ENCODE measurements at places on chromosomes 11 and 22. TPM values are rescaled to one million over a fixed set of nuclear protein-coding genes. Genes with fewer than 3 reads are reported as not detected.
A peak's percentile ranks its signal among the peaks of the same experiment; 100 is the strongest.

DNA sequence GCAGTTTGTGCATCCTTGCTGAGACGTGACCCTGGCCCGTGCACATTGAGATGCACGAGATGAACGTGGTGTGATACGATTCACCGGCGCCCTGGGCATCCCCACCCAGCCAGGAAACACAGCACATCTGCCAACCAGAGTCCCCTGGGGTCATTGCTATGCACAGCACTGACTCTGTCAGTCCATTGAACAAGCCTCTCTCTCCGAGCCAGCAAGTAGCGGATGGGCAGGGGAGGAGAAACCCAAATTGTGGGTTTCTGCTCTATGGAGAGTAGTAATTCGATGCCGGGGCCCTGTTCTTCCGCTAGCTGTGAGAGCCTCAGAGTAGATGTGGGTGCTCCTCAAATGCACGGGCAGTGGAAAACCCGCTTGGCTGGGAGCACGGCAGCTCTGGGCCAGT is 85.1 kb downstream of the ARHGAP8 start:
- H3K27ac ChIP-seq: no peak overlapping the region
- H3K36me3 ChIP-seq: no peaks in the 10 kb centered on the region
- no peak for DNase-seq
- no peak overlapping the region for H3K4me3 ChIP-seq
- H3K4me1 ChIP-seq: no peaks in the 10 kb centered on the region

DNA sequence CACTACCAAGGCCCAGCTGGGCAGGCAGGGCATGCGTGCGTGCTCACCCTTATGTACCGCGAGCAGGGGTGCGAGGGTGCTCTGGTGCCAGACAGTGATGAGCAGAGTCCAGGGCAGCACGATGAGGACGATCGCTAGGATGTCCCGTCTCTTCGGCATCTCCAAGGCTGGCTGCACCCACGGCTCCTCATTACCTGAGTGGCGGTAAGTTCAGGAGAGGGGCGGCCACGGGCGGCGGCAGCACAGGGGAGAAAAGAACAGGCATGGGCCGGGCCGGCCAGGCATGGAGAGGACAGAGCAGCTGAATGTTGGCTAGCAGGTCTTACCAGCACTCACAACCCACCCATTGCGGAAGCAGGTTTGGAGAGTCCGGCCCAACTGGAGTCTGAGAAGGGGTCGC is 24.5 kb downstream of the B3GAT1 start:
- H3K27me3 ChIP-seq: peaks cover 11% of the 10 kb centered on the region
- no peak for DNase-seq
- no peak overlapping the region for H3K4me3 ChIP-seq
- H3K36me3 ChIP-seq: no peaks in the 10 kb centered on the region

DNA sequence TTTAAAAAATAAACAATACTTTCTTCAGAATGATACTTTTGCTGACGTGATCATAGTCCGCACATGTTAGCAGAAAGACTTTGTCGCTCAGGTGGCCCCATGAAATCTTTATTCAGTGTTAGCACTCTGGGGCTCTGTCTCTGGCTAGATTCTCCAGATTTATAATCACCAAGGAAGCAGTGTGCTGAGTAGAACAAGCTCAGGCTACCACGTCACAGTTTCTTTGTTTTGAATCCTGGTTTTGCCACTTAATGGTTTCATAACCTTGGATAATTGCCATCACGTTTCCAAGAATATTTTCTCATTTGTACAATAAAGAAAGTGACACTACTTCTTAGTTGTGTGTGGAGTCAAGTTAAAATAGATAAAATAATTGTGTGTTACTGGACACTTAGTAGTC is 3.9 kb upstream of the MUC15 start:
- no peaks in the 10 kb centered on the region for H3K4me1 ChIP-seq
- H3K36me3 ChIP-seq: no peaks in the 10 kb centered on the region
- no peak overlapping the region for H3K27ac ChIP-seq
- no peaks in the 10 kb centered on the region for H3K27me3 ChIP-seq
- no peak overlapping the region for H3K4me3 ChIP-seq

NLRP6 gene
- 0.32 TPM for total RNA-seq

DNAJB13 gene
- 0.57 TPM for total RNA-seq

DNA sequence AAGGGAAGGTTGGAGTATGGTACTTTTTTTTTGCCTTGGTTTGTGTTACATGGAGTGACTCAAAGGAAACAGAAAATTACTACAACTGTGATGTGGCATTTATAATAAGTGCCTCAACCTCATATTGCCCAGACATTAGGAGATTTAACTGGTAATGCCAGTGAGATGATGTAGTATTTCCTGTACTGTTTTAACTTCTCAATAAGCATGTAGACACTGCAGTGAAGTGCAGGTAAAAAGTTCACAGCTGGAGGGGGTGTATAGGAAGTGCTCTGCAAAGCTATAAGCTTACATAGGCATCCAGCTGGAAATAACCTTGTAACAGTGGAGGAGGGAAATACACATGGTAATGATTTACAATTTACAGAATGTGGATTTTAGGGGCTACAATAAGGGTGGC is 138.2 kb upstream of the MTMR2 start:
- peak overlapping the region; percentile 94 for H3K27ac ChIP-seq
- no peaks in the 10 kb centered on the region for H3K27me3 ChIP-seq
- peaks cover 41% of the 10 kb centered on the region for H3K36me3 ChIP-seq
- peaks cover 81% of the 10 kb centered on the region for H3K4me1 ChIP-seq
- peak overlapping the region; percentile 42 for H3K4me3 ChIP-seq

PGA5 gene
- total RNA-seq: not detected

MTA2 gene
- 179 TPM for total RNA-seq

GRCh38 chr11:72069200-72069599 is 11.1 kb downstream of the NUMA1 start:
- no peak overlapping the region for H3K4me3 ChIP-seq
- peaks cover 46% of the 10 kb centered on the region for H3K4me1 ChIP-seq
- H3K27me3 ChIP-seq: no peaks in the 10 kb centered on the region
- H3K27ac ChIP-seq: no peak overlapping the region
- DNase-seq: no peak

- H3K36me3 ChIP-seq: peaks cover 53% of the 10 kb centered on the region
- peak within 1 kb of the TSS; percentile 100 for H3K4me3 ChIP-seq
- H3K4me1 ChIP-seq: peaks cover 32% of the 10 kb centered on the region
- DNase-seq: peak; percentile 98
- no peaks in the 10 kb centered on the region for H3K27me3 ChIP-seq
Measured at GRCh38 chr22:39319284-39320022, at the start of gene RPL3. TSS of gene RPL3 (minus strand) at chr22:39319623. CDS start at chr22:39319597, 26 bp downstream.

GRCh38 chr11:95692526-95693260 is 96.9 kb downstream of the FAM76B start:
- H3K4me1 ChIP-seq: peaks cover 21% of the 10 kb centered on the region
- peaks cover 22% of the 10 kb centered on the region for H3K36me3 ChIP-seq
- no peaks in the 10 kb centered on the region for H3K27me3 ChIP-seq
- DNase-seq: no peak
- H3K4me3 ChIP-seq: no peak overlapping the region
- H3K27ac ChIP-seq: no peak overlapping the region

GRCh38 chr11:106553304-106553703 is 465.0 kb downstream of the GUCY1A2 start:
- H3K36me3 ChIP-seq: no peaks in the 10 kb centered on the region
- no peaks in the 10 kb centered on the region for H3K27me3 ChIP-seq
- no peak for DNase-seq
- H3K27ac ChIP-seq: no peak overlapping the region
- H3K4me1 ChIP-seq: no peaks in the 10 kb centered on the region
- H3K4me3 ChIP-seq: no peak overlapping the region

CARNS1 gene
- 1.6 TPM for total RNA-seq

GRCh38 chr11:114401311-114401710 is 845 bp downstream of the RBM7 start:
- peaks cover 36% of the 10 kb centered on the region for H3K36me3 ChIP-seq
- H3K27ac ChIP-seq: peak overlapping the region; percentile 99
- H3K4me1 ChIP-seq: peaks cover 57% of the 10 kb centered on the region
- no peaks in the 10 kb centered on the region for H3K27me3 ChIP-seq

CNTF gene
- 3.4 TPM for total RNA-seq

DNA sequence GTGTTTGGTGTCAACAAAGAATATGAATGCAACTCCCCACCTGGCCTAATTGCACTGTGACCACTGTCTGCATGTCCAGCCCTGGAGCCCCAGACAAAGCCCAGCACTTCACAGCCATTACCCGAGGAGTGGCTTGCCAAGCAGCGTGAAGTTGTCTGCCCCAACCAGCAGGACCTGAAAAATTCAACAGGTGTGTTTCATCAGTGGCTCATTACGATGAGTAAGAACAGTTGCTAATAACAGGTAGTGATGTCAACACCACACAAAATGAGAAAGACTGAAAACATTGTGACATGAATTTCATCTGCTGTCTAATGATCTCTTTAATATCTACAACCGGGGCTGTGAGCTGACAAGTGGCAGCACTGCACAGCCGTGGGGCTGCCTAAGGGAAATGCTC is 10.3 kb downstream of the MRPL21 start:
- no peak overlapping the region for H3K4me3 ChIP-seq
- no peak for DNase-seq
- no peaks in the 10 kb centered on the region for H3K27me3 ChIP-seq
- H3K4me1 ChIP-seq: no peaks in the 10 kb centered on the region
- peaks cover 39% of the 10 kb centered on the region for H3K36me3 ChIP-seq

PARVG gene
- 74.3 TPM for total RNA-seq

IGLL1 gene
- total RNA-seq: not detected

GRCh38 chr11:114039551-114039950 is 20.0 kb upstream of the ZBTB16 start:
- H3K27me3 ChIP-seq: peaks cover 6% of the 10 kb centered on the region
- peaks cover 9% of the 10 kb centered on the region for H3K4me1 ChIP-seq
- no peak for DNase-seq
- H3K4me3 ChIP-seq: no peak overlapping the region
- H3K36me3 ChIP-seq: no peaks in the 10 kb centered on the region

DNA sequence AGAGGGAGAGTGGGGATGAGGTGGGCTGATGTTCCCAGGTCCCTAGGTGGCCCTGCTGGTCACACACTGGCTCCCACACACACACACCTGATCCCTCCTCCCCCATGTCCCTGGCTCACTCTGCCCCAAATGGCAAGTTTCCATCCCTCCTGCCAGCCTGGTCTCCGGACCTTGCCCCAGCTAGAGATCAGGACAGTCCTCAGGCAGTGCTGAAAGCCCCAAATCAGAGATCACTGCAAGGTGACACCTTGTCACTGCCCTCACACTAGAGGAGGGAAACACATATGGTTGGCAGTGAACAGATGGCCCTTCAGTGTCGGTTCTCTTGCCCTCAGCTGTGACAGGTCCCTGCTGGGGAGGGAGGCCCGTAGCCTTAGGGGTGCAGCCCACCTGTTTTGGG is 7.6 kb downstream of the TMPRSS5 start:
- no peak overlapping the region for H3K4me3 ChIP-seq
- no peak overlapping the region for H3K27ac ChIP-seq
- no peaks in the 10 kb centered on the region for H3K27me3 ChIP-seq

UBQLN3 gene
- not detected for total RNA-seq

DNA sequence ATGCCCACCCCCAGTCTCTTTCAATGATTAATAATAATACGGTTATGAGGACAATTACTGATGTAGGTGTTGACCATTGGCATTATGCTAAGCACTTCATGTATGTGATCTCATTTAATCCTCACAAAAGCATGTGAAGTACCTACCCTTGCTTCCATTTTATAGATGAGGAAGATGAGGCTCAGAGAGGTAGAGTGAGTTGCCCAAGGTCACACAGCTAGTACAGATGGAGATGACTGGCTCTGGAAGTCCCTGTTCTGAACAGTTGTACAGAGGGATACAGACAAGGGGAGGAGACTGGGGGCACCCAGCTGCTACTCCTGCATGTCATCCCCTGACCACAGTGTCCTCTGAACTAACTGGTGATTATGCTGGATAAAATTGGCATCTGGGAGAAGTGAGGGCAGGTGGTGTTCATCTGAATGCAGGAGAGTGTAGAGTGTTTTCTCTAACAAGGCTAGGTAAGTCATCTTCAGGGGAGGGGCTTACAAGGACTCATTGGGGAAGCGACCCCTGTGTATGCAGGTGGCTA is 43.2 kb downstream of the KIAA1671 start:
- no peaks in the 10 kb centered on the region for H3K36me3 ChIP-seq
- peaks cover 17% of the 10 kb centered on the region for H3K4me1 ChIP-seq
- DNase-seq: no peak
- H3K27ac ChIP-seq: no peak overlapping the region
- H3K27me3 ChIP-seq: peaks cover 27% of the 10 kb centered on the region
- H3K4me3 ChIP-seq: no peak overlapping the region

DNA sequence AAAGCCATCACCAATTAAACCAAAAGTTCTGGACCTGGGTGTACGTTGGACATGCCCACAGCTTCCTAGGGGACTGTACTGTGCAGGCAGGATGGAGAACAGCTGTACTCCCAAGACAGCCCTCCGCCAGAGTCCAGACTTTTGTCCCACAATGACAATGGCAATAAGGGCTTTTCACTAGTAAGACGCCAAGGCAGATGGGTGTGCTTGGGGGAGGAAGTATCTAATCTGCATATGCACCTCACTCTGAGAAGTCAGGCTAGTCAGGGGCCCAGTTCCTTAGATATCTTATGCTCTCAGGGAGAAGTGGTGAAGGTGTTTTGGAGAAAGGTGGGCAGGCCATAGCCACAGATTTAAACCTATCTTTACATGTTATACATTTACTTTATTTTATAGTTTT is 85.1 kb upstream of the USP47 start:
- DNase-seq: no peak
- H3K36me3 ChIP-seq: no peaks in the 10 kb centered on the region
- no peak overlapping the region for H3K4me3 ChIP-seq
- no peaks in the 10 kb centered on the region for H3K4me1 ChIP-seq

TUBA8 gene
- 1.9 TPM for total RNA-seq

DNA sequence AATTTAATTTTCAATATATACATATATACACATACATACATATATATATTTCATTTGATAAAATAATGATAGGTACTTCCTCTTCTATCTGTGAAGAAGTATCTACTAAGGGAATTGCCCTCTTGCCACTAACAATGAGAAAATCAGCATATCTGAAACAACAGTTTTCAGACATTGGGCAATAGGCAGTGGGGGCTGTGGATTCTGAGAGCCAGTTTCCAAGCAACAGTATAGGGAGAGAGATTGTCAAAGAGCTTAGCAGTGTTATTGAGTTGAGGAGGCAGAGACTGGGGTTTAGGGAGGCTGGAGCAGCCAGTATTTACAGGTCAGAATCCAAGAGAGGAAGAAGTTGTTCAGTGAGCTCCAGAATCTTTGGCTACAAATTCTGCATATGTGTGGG is 119.3 kb downstream of the ARFGAP2 start:
- peaks cover 6% of the 10 kb centered on the region for H3K4me1 ChIP-seq
- no peak overlapping the region for H3K27ac ChIP-seq
- peaks cover 19% of the 10 kb centered on the region for H3K36me3 ChIP-seq
- no peaks in the 10 kb centered on the region for H3K27me3 ChIP-seq

KDM4D gene
- 1.8 TPM for total RNA-seq

- no peak for DNase-seq
- H3K36me3 ChIP-seq: peaks cover 13% of the 10 kb centered on the region
- H3K4me1 ChIP-seq: peaks cover 55% of the 10 kb centered on the region
- H3K27ac ChIP-seq: no peak overlapping the region
Measured at GRCh38 chr11:48062649-48063048, 82.3 kb downstream of the PTPRJ start.

- H3K4me1 ChIP-seq: no peaks in the 10 kb centered on the region
- no peaks in the 10 kb centered on the region for H3K36me3 ChIP-seq
- DNase-seq: no peak
- H3K27ac ChIP-seq: no peak overlapping the region
- H3K27me3 ChIP-seq: peaks cover 17% of the 10 kb centered on the region
- H3K4me3 ChIP-seq: no peak overlapping the region
Measured at GRCh38 chr22:45485261-45485660, 17.4 kb upstream of the FBLN1 start.
